Natural killer cell treated with Interleukin-12 subunit alpha and Interleukin-12 subunit beta and Interleukin-15 and Interleukin-18, amount 100 ng/mL, for 72 hours (primary cell): ENCODE measurements at places on chromosomes 5 and 9. TPM values are rescaled to one million over a fixed set of nuclear protein-coding genes. Genes with fewer than 3 reads are reported as not detected.
A peak's percentile ranks its signal among the peaks of the same experiment; 100 is the strongest.

- H3K36me3 ChIP-seq, result no peaks in the 10 kb centered on the region
- no peak overlapping the region for H3K27ac ChIP-seq
- H3K4me1 ChIP-seq, result peaks cover under 1% of the 10 kb centered on the region
- DNase-seq, result no peak
Measured at GRCh38 chr5:172952034-172952511, 7.2 kb upstream of the RPL26L1 start.

DNA sequence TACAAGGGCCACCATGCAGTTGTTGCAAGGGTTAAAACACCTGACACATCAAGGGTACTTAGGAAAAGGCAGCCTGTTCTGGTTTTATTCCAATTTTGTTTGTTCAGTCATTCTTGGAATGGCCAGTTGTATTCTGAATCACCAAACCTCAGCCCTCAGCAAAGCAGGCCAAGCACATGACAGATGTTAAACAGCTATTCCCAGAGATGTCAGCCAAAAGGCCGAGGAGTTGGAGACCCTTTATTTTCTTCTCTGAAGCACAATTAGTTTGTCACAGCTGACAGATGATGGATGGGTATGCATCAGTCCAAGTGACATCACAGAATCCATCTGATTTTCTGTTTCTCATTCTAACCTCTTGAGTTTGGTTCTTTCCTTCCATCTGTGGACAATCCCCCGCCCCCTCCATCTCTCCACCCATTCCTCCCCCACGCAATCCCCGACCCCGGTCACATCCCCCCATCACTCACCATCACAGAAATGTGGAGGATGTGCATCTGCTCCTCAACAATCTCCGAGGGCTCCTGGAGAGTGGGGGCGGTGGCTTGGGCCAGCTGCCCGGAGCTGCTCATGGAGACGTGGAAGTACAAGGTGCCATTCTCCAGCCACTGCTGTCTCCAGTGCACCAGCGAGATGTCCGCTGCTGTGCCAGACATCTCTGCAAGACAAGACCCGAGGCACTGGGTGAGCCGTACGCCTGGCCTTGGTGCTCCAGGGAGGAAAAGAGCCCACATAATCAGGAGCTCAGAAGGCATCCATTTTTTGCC is 123.8 kb downstream of the ASTN2 start:
- no peak for DNase-seq
- no peak overlapping the region for H3K4me3 ChIP-seq
- no peak overlapping the region for H3K27ac ChIP-seq
- H3K36me3 ChIP-seq, result no peaks in the 10 kb centered on the region
- no peaks in the 10 kb centered on the region for H3K27me3 ChIP-seq
- H3K4me1 ChIP-seq, result no peaks in the 10 kb centered on the region

DNA sequence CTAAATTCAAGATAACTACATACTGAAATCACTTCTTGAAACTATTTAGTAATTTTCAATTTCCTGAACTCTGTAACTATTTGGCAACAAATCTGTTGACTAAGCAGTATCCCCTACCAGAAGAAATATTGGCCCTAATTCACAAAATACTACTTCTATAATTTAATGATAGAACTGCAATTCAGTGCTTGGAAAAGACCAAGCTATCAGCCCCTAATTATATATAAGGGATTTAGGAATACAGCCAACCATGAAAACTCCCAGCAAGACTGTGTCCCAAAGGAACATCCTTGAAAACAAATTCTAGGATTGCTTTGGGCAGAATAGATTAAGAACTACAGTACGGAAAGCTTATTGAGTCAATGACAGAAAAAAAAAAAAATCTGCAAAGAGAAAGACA is 169.2 kb downstream of the RAB3C start:
- peaks cover 15% of the 10 kb centered on the region for H3K27me3 ChIP-seq
- H3K27ac ChIP-seq, result no peak overlapping the region
- no peak overlapping the region for H3K4me3 ChIP-seq
- H3K36me3 ChIP-seq, result no peaks in the 10 kb centered on the region

DNA sequence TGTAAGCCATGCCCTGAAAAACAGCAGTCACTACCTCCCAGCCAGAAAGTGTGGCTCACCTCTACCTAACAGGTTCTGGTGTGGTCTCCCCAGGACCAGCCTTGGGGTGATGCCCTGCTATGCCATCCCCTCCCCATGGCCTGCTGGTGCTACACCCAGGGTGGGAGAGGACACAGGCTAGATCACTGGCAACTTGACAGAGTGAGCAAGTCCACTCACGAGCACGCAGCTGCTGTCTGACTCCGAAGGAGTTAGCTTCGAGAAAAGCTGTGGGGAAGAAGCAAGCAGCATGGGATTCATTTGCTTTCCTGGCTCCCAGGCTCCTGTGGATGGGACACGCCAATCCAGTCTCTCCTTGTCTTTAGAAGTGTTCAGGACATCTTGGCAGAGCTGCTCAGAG is 102.2 kb downstream of the COL5A1 start:
- no peaks in the 10 kb centered on the region for H3K4me1 ChIP-seq
- no peak for DNase-seq
- H3K36me3 ChIP-seq, result no peaks in the 10 kb centered on the region
- no peak overlapping the region for H3K27ac ChIP-seq
- H3K27me3 ChIP-seq, result peaks cover 2% of the 10 kb centered on the region
- H3K4me3 ChIP-seq, result no peak overlapping the region

DNA sequence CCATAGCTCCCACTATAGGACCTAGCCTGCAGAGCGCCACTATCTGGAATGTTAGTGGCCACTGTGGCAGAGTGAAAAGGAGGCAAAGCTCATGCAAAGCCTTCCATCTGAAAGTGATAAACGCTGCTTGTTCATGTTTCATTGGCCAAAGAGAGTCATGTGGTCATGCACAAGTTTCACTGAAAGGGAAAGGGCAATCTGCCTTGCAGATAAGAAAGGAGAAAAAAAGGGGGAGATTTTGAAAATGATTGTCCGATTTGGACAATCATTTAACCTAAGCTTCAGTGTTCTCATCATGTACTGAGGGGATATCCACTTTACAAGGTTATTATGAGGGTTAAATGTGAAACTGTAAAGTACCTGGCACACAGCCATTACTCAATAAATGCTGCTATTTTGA is 9.0 kb upstream of the MOB3B start:
- no peaks in the 10 kb centered on the region for H3K4me1 ChIP-seq
- no peak for DNase-seq
- H3K27me3 ChIP-seq, result no peaks in the 10 kb centered on the region
- no peak overlapping the region for H3K4me3 ChIP-seq

DNA sequence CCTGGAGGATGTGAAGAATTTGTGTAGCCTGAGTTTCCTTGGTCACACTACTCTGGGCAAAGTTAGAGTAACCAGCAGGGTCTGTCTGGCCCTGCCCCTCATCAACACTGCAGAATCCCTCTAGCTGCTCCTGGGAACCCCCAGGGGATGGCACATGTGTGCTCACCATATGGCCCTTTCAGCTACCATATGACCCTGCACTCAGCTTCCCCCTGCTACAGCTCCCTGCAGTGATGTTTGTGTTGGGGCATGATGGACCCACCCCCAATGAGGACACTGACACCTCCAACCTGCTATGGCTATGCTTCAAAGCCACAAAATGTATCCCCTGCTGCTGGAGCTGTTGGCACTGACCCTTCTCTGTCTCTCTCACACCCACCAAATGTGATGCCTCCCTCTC is 152.7 kb downstream of the SNX18 start:
- H3K36me3 ChIP-seq, result peaks cover 6% of the 10 kb centered on the region
- H3K27me3 ChIP-seq, result no peaks in the 10 kb centered on the region
- H3K27ac ChIP-seq, result peak overlapping the region; percentile 81
- DNase-seq, result no peak
- H3K4me3 ChIP-seq, result peak overlapping the region; percentile 16
- H3K4me1 ChIP-seq, result peaks cover 57% of the 10 kb centered on the region

DNA sequence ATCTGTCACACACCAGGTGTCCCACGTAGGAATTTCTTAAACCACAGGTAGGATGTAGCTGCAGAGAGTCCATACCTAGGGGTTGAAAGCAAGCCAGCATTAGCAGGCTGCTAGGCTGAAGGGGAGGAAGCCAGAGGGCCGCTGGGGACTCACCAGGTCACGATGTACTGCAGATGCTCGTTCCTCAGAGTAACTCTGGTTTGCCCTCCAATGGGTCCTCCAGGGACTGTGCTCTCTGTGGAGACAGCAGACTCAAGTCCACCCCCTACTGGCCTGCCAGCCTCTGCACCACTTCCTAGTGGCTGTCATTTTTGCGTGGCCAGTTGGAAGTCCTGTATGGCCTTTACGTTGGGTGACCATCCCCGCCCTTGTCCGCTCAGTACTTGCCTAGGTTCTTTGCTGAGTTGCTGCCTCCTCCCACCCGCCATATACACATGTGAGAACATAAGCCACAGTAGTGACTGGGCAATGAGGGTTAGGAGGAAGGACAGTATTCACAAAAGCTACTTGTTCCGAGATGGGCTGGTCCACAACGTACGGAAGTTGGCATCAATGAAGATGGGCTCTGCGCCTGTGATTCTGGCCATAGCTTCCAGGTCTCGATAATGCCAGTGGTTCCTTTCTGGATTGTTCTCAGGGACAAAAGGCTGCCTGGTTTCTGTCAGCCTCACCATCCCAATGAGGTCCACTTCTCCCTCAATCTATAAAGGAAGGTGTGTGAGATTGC is 4.1 kb downstream of the RPL7A start:
- no peak overlapping the region for H3K4me3 ChIP-seq
- peak overlapping the region; percentile 68 for H3K27ac ChIP-seq
- H3K27me3 ChIP-seq, result no peaks in the 10 kb centered on the region
- peaks cover 34% of the 10 kb centered on the region for H3K4me1 ChIP-seq
- peaks cover 34% of the 10 kb centered on the region for H3K36me3 ChIP-seq
- DNase-seq, result no peak

DNA sequence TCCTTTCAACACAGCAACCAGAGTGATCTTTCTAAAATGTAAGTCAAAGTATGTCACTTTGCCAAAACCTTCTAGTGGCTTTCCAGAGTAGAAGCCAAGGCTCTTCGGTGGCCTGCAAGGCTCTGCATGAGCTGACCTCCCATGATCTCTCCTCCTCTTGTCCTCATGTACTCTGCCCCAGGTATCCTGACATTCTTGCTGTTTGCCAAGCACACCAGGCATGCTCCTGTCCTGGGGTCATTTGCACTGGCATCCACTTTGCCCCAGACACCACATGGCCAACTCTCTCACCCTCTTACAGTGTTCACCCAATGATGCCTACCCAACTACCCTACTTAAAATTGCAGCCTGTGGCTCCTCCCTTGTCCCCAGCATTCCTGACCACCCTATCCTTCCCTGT is 86.3 kb downstream of the ZNF618 start:
- H3K27ac ChIP-seq, result no peak overlapping the region
- H3K4me3 ChIP-seq, result no peak overlapping the region
- no peaks in the 10 kb centered on the region for H3K27me3 ChIP-seq
- H3K4me1 ChIP-seq, result no peaks in the 10 kb centered on the region
- peak; percentile 1 for DNase-seq
- H3K36me3 ChIP-seq, result no peaks in the 10 kb centered on the region

DNA sequence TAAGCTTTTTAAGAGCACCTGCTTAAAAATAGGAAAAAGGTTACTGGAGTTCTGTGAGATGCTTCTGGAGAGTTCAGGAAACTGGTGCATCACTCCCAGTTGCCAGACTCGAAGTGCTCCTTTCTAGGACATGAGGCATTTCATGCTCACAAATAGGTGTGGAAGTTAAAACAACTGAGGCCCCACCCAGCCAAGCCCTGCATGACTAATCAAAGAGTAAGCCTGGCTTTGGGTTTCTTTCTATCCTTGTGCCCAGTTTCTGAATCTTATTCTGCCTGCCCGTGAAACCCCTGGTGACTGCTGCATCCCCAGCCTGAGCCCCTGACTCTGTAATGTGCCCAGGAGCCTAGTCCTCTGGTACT is 7.7 kb downstream of the SPINK9 start:
- no peak for DNase-seq
- peaks cover 3% of the 10 kb centered on the region for H3K27me3 ChIP-seq
- H3K27ac ChIP-seq, result no peak overlapping the region
- H3K36me3 ChIP-seq, result no peaks in the 10 kb centered on the region
- no peak overlapping the region for H3K4me3 ChIP-seq

GRCh38 chr9:127531676-127532075 is 80.4 kb downstream of the LRSAM1 start:
- H3K4me3 ChIP-seq, result no peak overlapping the region
- H3K36me3 ChIP-seq, result no peaks in the 10 kb centered on the region
- no peak for DNase-seq
- H3K27me3 ChIP-seq, result no peaks in the 10 kb centered on the region
- peaks cover 4% of the 10 kb centered on the region for H3K4me1 ChIP-seq
- no peak overlapping the region for H3K27ac ChIP-seq

- DNase-seq, result peak; percentile 92
- H3K4me1 ChIP-seq, result peaks cover 78% of the 10 kb centered on the region
- H3K27ac ChIP-seq, result peak overlapping the region; percentile 93
- peaks cover 8% of the 10 kb centered on the region for H3K36me3 ChIP-seq
- H3K27me3 ChIP-seq, result no peaks in the 10 kb centered on the region
- peak overlapping the region; percentile 86 for H3K4me3 ChIP-seq
Measured at GRCh38 chr5:1494780-1495524, 28.8 kb downstream of the LPCAT1 start.

DNA sequence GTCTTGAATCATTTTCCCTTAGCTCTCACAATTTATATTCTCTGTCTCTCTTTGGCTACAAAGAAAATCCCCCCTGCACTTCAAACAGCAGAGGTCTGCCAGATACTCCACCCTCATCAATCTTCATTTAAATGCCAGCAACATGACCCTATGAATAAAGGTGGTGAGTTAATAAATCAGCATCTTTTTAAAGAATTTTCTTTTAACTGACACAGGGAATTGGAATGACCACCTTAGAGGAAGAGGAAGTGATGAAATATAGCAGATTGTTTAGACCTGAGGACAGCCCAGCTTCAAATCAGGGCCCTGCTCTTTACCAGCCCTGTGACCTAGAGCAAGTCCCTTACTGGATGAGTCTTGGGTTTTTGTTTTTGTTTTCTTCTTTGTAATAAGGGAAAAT is 223.1 kb upstream of the PAPPA start:
- H3K27ac ChIP-seq, result no peak overlapping the region
- H3K4me1 ChIP-seq, result no peaks in the 10 kb centered on the region
- H3K27me3 ChIP-seq, result no peaks in the 10 kb centered on the region
- no peak for DNase-seq
- no peaks in the 10 kb centered on the region for H3K36me3 ChIP-seq

DNA sequence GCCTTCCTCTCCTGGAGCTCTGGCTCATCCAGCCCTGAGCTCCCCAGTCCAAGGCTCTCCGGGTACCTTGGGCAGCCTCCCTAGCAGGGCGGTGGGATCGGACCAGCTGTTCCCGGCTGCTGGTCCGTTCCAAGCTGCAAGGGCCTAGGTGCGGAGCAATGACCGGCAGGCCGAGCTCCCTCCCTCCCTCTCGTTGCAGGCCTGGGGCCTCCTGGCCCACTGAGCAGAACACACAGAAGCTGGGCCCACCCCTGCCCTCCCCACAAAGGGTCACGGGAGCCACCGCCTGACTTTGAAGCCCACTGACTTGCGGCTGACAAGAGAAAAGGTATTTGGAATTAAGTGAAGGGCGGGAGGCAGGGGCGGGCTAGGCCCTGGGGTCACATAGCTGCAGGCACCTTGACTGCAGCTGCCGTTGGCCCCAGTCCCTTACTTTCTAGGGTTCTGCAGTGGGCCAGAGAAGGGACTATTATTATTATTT is 104.7 kb upstream of the IER5L start:
- no peaks in the 10 kb centered on the region for H3K27me3 ChIP-seq
- H3K36me3 ChIP-seq, result no peaks in the 10 kb centered on the region
- H3K27ac ChIP-seq, result no peak overlapping the region
- H3K4me1 ChIP-seq, result no peaks in the 10 kb centered on the region
- H3K4me3 ChIP-seq, result no peak overlapping the region

LCNL1 gene
- total RNA-seq, result not detected

PCA3 gene
- not detected for total RNA-seq

CCL21 gene
- not detected for total RNA-seq

SERINC5 gene
- total RNA-seq, result 7.4 TPM

GZMA gene
- total RNA-seq, result 1,702 TPM

SLC46A2 gene
- not detected for total RNA-seq

RMND5B gene
- total RNA-seq, result 19.9 TPM

MARCOL gene
- not detected for total RNA-seq

BTNL8 gene
- total RNA-seq, result not detected

KIF20A gene
- 23.5 TPM for total RNA-seq
